ENCODE measurements at places on chromosomes 13 and 19.

- no peak for DNase-seq
These were observed 30.7 kb upstream of the RCBTB2 start for GRCh38 chr13:48563626-48564025.

DNA sequence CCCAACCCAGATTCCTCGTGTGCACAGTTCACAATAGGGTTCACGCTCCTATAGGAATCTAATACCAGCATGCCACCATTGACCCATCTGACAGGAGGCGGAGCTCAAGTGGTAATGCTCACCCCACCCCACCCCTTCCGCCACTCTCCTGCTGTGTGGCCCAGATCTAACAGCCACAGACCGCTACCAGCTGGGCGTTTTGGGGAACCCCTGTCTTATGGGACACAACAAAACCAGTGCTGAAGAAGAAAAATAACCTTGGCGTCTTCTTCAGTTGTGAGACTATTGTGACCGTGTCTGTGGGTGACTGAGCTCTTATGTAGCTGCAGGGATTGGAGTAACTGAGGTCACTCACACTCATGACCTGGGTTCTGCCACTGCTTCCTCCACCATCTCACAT is 5.2 kb upstream of the OR10H1 start:
- DNase-seq = no peak

GRCh38 chr13:29421118-29421517 is 174.4 kb downstream of the SLC7A1 start:
- no peak for DNase-seq

DNA sequence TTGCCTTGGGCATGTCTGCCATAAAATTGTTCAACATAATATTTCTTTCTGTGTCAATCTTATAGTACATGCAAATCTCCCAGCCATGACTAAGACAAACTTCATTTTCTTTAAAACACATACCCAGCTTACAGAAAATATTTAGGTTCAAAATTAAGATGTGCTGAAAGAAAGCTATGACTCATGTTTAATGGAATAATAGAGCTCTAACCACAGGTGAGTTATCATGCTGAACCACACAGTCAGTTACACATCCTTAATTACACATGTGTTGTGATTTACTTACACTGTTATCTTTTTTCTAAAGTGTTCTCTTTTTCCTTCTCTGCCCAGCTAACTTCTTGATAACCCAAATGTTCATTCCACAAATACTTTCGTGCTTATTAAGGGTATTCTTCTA is 1831.2 kb downstream of the OLFM4 start:
- no peak for DNase-seq

- DNase-seq = no peak
These were observed 1666.0 kb downstream of the EFNB2 start for GRCh38 chr13:104869501-104869900.

- peak; percentile 43 for DNase-seq
These were observed 35.9 kb downstream of the RAB20 start for GRCh38 chr13:110525328-110526319.

DNA sequence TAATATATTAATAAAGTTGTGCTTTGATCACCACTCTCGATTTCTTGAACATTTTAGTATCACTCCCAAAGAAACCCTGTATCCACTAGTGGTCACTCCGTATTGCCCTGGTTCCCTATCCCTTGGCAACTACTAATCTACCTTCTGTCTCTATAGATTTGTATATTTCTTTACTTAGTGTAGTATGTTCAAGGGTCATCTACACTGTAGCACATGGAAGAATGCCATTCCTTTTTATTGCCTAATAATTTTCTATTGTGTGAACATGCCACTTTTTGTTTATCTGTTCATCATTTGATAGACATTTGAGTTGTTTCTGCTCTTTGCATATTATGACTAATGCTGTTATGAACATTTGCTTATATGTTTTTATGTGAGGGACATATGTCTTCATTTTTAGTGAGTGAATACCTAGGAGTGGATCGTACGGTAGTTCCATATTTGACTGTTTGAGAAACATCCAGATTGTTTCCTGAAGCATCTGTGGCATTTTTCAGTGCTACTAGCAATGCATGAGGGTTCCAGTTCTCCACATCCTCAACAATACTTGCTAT is 254.0 kb downstream of the GPC6 start:
- DNase-seq = no peak

- DNase-seq = no peak
These were observed 6.8 kb downstream of the LILRA1 start for GRCh38 chr19:54600212-54600611.

DNA sequence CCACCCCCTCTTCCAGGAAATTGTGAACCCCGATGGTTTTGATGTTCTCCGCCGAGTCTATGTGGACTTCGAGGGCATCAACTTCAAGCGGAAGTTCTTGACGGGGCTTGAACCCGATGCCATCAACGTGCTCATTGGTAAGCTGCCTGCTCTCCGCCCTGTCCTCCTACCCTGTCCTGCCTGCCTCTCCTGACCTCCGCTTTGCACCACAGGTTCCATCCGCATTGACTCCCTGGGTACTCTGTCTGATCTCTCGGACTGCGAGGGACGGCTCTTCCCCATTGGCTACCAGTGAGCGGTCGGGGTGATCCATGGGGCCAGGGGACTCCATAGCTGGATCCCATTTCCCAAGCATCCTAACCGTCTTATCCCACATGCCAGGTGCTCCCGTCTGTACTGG is 11.9 kb downstream of the IGFLR1 start:
- DNase-seq = no peak

DNA sequence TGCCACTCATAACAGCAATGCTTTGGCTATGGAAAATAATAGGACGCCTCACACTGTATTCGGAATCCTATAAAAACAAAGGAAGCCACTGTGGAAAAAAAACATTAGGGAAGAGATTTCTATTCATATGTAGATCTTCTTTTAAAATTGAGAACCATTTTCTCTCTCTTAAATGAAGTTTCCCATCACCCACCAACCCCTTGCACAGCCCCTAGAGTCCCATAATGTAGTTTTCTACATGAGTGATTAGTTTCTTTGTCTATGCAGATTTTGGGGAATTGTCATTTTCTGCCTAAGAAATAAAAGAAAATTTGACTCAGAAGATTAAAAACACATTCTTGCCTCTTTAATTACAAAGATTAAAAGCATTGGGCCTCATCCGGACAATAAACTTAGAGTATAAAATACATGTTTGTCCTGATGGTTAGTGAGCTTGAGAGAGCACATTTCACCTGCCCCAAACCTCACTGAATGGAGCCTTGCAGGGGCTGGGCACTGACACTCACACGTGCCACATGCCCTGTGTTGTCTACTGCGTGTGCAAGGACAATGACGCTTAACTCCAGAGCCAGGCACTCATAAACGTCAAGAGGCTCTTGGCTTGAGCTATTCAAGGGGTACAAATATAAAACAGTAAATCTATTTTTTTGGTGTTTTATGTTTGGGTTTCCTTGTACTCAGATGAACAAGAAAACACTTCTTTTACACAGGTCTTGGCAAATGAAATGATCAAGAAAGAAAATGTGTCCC is 40.0 kb upstream of the KL start:
- no peak for DNase-seq

DNA sequence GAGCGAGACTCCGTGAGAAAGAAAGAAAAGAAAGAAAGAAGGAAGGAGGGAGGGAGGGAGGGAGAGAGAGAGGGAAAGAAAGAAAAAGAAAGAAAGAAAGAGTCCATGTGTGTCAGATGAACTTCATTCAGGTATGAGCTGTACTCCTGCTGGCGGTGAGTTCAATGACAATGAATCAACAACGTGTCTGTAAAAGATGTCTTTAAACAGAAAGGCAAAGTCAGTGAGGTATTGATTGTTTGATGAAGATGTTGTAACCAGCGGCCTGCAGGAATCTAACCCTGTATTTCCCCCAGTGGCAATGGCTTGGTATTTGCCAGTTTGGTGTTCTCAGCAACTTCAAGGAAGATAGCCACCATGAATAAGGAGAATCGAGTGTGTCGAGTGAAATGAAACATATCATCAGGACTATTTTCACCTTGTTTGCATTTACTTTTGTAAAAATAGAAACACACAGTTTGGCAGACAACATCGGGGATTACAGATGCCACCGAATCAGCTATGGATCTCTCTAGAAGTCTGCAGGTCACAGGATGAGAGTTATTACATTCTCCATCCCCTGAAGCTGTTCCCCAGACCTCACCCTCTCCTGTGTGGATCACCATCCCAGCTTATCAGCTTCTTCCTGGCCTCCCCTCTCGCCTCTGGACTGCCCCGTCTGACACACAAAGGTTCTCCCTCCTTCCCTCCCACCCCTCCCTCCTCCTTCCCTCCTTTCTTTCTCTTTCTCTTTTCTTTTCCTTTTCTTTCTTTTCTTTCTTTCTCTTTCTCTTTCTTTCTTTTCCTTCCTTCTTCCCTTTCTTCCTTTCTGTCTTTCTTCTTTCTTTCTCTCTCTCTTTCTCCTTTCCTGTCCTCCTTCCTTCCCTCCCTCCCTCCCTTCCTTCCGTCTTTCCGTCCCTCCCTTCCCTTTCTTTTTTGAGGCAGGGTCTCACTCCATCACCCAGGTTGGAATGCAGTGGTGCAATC is 8.2 kb upstream of the SBK3 start:
- DNase-seq = no peak

DNA sequence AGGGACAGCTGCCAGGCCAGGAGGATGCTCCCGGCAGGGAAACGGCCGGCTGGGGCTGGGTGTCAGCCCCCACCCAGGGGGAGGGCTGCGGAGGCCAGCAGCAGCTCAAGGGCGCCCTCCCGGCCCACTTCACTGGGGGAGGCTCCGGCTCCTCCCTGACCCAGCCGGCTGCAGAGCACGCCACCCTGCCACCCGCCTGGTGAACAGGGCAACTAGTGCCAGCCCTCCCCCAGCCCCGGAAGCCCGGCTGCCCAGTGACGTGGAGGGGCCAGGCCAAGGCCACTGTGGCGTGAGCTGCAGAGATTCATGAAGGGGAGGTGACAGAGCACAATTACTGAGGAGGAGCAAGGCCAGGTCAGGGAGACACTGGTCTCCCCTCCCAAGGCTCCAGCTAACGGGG is 14.7 kb downstream of the REXO1 start:
- DNase-seq = no peak

Data from activated naive CD8-positive, alpha-beta T cell treated with anti-CD3 and anti-CD28 coated beads, Interleukin-2, amount 10 ng/mL, durations not matched to agents 7 days and 5 days (primary cell).